ENCODE measurements at places on chromosomes 2 and 18.

DNA sequence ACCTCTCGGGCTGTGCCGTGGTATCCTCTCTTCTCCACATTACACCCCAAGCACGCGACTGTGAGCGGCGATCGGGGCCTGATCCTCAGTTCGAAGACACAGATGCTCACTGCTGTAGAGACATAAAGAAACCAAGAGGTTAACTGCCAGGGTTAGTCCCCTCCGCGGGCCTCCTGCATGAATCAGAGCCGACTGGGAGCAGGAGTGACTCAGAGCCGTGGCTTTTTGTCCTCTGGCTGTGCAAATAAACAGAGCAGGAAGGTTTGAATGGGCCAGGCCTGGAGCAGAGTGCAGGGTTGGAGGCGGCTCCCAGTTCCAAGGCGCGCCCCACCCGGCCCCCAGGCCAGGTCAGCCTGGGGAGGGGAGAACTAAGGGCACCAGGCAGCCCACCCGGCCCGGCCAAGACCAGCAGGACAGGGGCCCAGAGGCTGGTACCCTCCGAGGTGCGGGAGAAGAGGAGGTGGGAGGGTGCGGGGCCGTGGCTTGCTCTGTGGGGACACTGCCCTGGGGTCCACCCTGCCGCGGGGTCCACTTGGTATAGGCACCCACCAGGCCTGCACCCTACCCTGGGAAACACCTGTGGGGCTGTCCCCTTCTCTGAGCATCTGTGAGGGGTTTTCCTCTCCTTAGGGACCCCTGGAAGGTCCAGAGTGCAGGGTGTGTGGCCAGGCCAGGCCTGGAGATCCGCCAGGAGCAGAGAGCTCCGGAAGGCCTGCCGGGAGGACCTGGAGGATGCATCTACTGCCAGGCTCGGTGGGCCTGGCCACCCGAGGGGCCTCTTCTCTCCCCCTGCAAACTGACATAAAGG lies 16.5 kb downstream of the TWIST2 start:
- peak; percentile 56 for DNase-seq

DNA sequence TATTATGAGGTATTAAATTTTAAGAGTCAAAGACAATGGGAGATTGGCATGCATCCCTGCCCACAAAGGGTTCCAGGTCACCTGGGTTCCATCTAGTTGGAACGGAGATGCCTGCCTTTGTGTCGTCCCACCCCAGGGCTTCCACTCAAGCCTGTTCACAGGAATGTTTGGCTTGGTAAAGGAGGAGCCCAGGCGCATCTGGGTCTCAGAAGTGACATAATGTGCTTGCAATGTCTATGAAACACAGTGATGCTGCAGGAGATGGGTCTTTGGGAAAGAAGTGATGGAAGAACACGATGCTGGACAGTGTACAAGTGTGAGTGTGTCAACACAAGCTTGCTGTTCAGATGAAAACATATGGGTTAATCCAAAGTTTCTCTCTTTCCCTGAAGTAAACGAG lies 49.6 kb upstream of the ZNF396 start:
- DNase-seq: no peak

DNA sequence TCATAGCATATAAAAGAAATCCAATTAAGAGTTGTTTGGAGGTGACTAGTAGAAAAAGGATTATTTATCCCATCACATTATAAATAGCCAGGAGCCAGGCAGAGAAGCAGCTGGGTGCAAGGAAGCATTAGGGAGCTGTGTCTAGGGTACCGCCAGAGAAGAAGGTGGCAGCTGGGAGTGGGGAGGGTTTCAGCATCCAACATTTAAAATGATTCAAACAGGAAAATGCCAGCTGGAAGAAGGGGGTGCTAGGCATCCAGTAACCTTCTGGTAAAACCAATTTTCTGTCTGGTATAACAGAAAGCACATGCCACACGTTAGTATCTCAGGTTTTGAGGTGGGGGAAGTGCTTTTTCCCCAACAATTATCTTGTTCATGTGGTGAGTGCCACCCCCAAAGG lies 452.4 kb downstream of the ZEB2 start:
- DNase-seq: no peak

GRCh38 chr18:9884532-9885140 lies 1.1 kb upstream of the TXNDC2 start:
- DNase-seq: no peak

GRCh38 chr2:7858624-7859023 lies 823.2 kb upstream of the ID2 start:
- no peak for DNase-seq

DNA sequence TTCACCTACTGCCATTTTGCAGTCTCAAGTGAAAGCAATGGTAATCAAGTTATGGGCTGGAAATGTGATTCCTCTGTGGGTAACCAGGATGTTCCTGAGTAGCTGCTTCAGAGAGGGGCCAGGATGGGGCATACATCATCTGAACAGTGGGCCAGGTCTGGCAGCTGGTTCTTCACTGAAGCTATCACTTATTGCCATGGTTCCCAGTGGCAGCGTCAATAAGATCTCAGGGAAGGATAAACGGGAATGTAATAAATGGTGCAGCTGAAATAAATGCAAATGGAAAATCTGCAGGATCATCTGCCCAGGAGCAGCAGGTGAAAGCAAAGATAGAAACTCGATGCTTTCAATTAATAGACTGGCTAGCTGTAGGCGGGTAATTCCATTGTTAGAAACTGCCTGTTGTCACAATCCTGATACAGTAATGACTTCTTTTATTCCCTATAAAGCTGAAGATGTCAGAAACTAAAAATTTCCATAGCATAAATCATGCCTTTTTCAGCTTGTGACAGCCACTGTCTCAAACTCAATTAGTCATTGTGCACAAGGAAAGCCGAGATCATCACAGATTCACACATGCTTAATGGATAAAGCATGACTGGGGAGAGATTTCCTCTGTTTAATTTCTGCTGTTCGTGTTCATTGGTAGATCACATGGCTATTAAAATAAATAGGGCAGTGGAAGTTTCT lies 56.2 kb upstream of the CCDC85A start:
- no peak for DNase-seq

- no peak for DNase-seq
These were observed 42.6 kb upstream of the HNRNPA3 start for GRCh38 chr2:177169810-177170514.

DNA sequence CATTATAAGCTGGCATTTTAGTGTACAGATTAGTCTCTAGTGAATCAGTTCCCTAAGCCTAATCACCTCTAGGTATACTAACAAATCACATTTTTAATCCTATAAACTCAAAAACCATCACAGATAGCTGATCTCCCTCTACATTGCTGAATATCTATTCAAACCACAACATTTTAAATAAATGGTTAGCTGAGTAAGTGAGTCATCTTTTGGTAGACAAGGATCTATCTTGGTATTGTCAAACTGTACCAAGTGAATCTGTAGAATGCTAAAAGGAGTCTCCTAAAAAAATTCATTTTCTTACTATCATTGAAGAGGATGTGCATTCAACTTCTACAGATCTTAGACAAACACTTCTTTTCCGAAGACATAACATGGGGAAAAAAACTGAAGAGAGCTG lies 40.7 kb downstream of the INO80D start:
- no peak for DNase-seq

DNA sequence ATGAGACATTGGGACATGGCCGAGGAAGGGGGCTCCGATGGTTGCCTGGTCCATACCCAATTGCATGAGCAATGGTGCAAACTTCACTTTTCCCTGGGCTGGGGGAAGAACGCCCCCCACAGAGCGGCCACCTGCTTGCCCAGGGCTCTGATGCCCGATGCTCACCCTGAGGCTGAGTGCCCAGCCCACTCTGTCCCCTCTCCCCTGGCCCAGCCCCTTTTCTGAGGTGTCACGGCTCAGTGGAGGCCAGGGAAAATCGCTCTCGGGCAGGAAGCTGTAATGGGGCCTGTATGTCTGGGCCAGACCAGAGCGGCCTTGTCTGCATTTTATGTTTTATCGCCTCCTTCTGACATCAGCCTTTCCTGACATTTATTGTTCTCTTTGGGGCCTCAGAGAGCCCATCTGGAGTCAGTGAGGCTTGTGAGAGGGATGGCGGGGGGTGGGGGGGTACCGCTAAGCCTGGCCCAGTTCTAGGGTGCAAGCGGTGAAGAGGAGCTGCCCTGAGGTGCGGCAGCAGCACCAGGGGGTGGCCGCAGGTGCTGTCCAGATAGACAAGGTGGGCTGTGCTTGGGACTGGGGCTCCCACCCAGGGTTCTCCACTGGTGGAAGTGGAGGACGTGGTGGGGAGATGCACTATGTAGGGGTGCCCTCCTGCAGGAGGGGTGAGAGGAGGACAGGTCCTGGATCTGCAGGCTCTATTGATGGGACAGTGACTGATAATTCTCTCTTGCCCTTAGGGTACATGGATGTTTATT lies 46.2 kb downstream of the INHBB start:
- no peak for DNase-seq

GRCh38 chr2:215503381-215503780 lies 67.5 kb upstream of the FN1 start:
- DNase-seq: no peak

GRCh38 chr2:110219496-110220189 lies 7.3 kb upstream of the MTLN start:
- no peak for DNase-seq

GRCh38 chr18:37481491-37481890 lies 84.1 kb downstream of the CELF4 start:
- no peak for DNase-seq

DNA sequence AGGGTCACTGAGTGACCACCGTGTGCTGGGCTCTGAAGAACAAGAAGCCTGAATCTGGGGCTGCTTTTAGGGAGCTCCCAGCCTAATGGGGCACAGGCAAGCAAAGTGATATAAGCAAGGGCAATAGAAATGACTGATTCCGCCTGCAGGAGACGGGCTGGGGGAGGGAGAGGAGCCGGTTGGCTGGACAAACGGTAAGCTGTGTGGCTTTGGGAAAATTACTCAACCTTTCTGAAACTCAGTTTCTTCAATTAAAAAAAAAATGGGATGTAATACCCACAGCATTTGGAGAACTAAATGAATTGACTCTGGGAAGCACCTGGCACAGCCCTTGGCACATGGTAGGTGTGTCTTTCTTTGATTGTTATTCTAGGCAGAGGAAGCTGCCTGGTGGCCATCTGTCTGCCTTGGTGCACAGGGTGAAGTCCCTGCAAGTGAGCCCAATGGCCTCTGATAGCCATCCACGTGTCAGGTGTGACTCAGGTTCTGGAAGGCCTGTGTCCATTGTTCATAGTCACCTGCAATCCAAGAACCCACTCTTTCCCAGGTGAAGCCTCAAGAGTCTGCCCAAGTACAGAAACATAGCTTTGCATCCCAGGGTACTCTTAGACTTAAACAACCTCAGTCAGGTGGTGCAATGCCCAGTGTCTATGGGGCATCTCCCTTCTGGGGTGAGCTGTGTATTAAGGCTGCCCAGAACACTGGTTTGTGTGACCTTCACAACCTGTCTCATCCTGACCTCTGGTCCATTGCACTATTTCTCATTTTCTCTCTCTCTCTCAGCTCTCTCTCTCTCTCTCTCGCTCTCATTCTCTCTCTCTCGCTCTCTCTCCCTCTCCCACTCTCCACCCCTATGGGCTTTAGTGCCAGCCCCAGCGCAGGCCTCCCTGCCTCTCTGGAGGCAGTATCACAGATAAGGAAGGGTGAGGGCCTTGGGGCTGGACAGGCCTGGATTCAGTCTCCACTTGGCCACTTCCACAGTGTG lies 30.0 kb upstream of the NTSR2 start:
- no peak for DNase-seq

DNA sequence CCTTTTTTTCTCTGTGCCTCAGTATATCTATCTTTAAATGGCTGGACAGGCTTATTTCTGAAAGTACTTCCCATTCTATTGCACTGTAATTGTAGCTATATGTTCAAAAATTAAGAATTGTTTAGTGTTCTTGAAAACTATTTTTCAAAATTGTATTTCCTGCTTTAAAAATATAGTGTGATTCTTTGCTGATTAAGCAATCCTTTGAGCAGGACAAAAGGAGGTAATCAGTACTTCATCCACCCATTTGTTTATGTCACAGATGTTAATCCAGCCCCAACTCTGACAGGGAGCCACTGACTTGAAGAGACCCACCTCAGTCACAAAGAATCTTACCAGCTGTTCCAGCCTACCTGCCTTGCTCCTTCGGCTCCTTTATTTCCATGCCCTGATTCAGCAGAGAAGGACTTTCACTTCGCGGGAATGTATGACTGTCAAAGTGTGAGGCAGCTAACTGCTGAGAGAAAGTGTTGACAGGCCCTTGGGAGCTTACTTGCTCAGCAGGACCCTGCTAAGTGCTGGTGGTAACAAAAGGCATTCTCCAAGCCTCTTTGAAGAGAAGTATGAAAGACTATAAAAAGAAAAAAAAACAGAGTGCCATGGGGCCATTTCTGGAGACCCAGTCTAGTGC lies 393.3 kb upstream of the CYRIA start:
- no peak for DNase-seq

GRCh38 chr18:74947417-74947816 lies 261.5 kb downstream of the PTGR3 start:
- no peak for DNase-seq

DNA sequence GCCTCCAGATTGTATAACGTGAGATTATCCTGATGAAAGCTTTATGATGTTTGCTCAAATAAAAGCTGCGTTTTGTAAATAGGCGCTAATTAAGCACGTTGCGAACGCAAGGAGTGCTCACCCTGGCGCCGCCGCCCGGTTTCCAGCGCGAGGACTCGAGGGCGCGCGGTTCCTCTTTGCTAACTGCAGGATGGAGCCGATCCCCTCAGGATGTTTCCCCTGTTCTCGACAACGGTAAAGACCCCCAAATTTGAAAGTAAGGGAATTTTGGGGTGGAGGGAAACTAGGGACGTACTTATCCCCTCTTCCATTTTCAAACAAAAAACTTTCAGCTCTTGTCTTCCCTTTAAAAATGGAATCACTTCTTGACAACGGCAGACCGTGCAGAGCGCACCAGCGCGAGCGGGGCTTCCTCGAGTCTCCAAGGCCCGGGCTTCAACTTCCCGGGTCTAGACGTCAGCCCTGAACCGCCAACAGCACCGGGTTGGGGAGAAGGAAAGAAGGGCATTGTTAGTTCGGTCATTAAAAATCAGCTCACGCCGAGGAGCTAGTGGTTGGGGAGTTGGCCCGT lies 1.1 kb upstream of the GBX2 start:
- DNase-seq: no peak

DNA sequence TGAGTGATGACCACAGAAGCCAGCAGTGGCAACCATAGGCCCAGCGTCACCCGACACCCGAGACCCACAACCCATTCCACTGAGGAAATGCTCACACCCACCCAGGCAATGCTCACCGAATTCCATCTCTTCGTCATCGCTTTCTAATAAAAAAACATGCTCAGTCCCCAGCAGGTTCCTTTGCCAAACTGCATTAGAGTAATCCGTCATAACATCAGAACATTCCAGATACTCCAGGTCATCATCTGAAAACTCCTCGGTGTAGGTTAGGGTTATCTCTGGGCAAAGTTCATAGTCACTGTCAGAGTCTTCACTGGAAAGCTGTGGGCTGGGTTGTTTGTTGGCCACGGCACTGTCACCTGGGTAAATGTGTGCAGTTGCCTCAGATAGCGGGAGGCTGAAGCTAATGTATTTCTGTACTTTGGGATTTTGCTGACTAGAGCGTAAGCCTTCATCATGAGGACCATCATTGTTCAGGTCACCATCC lies 49.3 kb downstream of the ALPK2 start:
- no peak for DNase-seq

DNA sequence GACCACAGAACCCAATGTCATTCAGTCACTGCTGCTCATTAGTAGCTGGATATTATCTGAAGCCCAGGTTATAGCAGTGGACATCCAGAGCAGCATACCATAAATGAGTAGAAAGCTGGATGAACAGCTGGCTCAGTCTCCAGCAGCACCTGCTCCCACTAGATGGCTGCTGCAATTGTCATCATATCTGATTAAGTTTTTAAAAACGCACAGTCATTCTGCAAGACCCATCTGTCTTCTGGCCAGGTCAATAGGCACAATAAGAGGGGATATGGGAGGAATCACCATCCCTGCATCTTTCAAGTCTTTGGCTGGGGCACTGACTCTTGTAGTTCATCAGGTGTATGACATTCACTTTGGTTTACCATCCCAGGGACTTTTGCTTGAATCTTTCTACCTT lies 55.1 kb upstream of the XDH start:
- no peak for DNase-seq

Data from stimulated activated CD4-positive, alpha-beta T cell treated with anti-CD3 and anti-CD28 coated beads, Interleukin-15, amount 100 ng/mL, for 48 hours (primary cell).